ENCODE measurements at places on chromosomes 5 and 9.

GRCh38 chr5:155480731-155481131, 467.2 kb downstream of the KIF4B start:
- no peak for DNase-seq

DNA sequence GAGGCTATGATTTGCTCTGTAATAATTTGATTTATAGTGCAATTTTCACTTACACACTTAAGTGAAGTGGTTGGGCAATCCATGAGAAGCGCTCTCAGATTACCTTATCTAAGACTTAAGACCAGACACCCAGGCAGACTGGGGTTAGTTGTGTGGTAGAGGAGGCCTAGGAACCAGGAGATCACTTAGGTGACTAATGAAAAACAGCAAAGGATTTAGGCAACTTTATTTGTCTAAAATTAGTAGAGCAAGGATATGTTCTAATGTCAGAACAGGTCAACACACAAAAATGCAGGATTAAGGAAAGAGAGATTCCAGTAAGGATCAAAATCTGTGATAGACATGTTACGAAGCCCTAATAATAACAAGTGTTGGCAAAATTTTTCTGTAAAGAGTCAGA, 913.8 kb downstream of the TLE1 start:
- DNase-seq = no peak

DNA sequence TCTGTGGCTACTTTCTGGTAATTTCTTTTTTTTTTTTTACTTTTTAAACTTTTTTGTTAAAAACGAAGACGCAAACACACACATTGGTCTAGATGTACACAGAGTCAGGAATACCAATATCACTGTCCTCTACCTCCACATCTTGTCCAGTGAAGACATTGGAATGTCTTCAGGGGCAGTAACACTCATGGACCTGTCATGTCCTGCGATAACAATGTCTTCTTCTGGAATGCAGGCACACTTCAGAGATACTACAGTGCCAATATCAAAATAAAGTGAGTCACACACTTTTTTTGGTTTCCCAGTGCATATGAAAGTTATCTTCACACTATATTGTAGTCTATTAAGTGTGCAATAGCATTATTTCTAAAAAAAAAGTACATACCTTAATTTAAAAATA, 175.9 kb downstream of the ARRDC3 start:
- no peak for DNase-seq

DNA sequence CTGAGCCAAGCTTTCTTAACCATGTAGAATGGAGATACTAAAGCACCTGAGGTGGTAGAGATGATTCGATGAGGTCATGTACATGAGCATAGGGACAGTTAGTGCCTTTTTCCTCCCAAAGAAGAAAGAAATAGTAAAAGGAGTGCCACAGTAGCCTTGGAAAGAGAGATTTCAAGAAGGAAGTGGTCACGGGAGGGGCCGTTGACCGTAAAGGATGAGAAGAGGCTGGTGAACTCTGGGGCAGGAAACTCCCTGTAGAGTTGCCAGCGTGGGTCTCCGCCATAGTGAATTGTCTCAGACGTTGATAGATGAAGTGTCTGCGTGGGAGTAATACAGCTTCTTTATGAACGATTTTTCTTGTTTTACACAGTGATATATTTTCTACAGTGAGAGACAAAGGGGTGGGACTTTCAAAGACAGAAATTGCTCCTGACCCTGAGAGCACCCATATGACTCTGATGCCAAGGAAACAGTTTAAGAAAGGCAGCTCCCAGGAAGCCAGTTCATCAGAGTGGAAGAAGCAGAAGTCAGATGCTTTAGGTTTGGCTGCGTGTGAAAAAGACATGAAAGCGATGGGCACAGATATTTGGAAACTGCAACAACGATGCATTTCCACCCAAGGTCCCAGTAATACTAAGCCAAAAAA, 41.3 kb downstream of the UGCG start:
- peak; percentile 51 for DNase-seq

GRCh38 chr9:15069106-15069505, 158.9 kb upstream of the FREM1 start:
- DNase-seq = no peak

- no peak for DNase-seq
These were observed 312.3 kb upstream of the RIOK2 start for GRCh38 chr5:97495301-97495700.

DNA sequence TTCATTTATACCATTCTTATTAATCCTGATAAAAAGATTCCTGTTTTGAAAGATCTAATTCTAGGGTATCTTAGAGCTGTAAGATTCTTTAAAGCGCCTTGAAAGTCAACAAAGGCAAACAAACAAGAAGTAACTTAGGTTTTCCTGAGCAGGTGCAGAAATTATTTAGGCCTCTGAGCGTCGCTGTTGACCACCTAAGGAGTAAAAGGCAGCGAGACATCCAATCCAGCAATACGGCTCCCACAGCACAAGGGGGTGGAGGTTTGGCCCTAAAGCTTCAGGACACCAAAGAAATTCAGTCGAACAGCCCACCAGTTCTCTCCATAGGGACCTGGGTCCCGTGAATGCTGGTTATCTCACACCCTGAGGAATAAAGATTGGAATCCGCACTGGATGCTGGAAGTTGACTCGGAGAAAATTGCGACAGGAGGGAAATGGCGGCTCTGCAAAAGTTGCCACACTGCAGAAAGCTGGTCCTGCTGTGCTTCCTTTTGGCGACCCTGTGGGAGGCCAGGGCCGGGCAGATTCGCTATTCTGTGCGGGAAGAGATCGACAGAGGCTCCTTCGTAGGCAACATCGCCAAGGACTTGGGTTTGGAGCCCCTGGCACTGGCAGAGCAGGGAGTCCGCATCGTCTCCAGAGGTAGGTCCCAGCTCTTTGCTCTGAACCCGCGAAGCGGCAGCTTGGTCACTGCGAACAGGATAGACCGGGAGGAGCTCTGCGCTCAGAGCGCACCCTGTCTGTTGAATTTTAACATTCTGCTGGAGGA, at the start of gene PCDHGA2:
PCDHGA2 (plus strand) TSS at position 223 of the 769 bp plus-strand sequence.
- peak; percentile 9 for DNase-seq

- no peak for DNase-seq
These were observed 69.6 kb downstream of the EPB41L4B start for GRCh38 chr9:109251080-109251775.

- no peak for DNase-seq
These were observed 357.8 kb downstream of the NFIB start for GRCh38 chr9:13956107-13956506.

GRCh38 chr5:168156170-168156569, 135.3 kb upstream of the WWC1 start:
- no peak for DNase-seq
